ENCODE measurements at places on chromosomes 7 and 10. TPM values are rescaled to one million over a fixed set of nuclear protein-coding genes. Genes with fewer than 3 reads are reported as not detected.

DNA sequence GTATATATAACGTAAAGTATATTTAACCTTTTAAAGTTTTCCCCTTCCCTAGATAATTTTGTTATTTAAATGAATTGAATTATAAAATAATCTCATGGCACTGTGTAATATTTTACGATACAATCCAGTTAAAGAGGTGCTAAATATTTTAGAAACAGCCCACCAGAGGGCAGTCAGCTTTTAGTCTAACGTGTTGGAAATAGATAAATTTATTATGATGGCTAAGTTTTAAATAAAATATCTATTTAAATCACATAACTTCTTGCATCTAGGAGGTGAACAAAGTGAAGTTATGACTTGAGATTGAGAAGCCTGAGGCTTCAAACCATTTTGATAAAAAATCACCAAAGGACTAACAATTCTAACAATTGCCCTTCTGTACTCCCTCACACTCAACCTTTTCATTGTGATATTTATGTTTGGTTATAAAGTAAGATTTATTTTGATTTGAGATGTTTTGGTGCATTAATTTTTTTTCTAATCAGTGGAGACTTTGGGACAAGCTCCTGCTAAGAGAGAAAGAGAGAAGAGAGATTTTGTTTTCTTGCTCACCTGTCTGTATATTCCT, 171.5 kb upstream of the SP4 start:
- peaks cover 18% of the 10 kb centered on the region for H3K27me3 ChIP-seq
- DNase-seq = peak; percentile 25
- H3K27ac ChIP-seq = no peak overlapping the region
- no peak overlapping the region for H3K4me3 ChIP-seq

GRCh38 chr7:2116989-2117591, 115.7 kb downstream of the MAD1L1 start:
- H3K27ac ChIP-seq = no peak overlapping the region
- H3K4me1 ChIP-seq = peaks cover 21% of the 10 kb centered on the region
- DNase-seq = no peak
- no peak overlapping the region for H3K4me3 ChIP-seq
- no peaks in the 10 kb centered on the region for H3K36me3 ChIP-seq

Gene TMEM270
- polyA plus RNA-seq = not detected

DNA sequence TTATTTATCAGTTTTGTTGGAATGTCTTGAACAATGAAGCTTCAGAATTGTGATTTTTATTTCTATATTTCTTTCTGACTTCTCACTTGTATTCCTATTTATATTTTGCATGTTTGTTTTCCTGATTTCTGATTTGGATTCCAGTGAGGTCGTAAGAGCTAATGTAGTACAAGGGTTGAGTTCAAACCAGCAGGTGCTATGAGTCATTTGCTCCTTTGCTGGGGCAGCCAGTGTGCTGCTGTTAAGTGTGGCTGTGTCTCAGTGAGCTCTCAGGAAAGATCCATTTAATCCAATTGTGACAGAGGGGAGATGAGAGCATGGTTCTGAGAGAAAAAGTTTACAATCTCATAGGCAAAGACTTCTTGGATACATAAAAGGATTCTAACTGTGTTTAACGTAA, 48.6 kb downstream of the MCU start:
- no peak overlapping the region for H3K4me3 ChIP-seq
- H3K4me1 ChIP-seq = no peaks in the 10 kb centered on the region

DNA sequence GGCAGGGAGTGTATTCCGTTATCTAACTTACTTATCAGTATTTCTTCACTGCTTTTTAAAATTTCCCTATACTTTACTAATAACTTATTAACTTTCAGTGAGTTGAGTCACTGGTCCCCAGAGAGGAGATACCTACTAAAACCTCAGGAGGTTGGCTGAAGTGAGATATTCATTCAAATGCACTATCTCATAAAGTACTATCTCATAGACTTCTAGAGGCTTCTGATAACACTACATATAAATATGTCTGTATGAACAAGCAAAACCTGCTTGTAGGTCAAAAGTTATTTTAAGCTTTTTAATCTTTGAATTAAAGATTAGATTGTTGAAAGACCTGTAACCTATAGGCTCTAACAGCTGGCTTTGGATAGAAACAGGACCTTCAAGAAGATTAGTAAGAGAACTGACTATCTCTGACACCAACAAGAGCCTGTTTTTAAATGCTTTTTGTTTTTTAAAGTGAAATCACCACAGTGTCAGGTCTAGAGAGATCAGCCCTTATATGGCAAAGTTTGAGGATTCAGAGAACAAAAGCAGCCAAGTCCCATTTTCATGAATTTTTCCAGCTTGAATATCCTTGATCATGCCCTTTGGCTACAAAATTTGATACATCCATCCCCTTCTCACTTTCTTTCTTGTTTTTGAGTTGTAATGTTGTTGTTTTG, 242.2 kb downstream of the ARL4A start:
- H3K36me3 ChIP-seq = no peaks in the 10 kb centered on the region
- H3K27ac ChIP-seq = no peak overlapping the region
- no peak overlapping the region for H3K4me3 ChIP-seq
- no peak for DNase-seq
- H3K4me1 ChIP-seq = no peaks in the 10 kb centered on the region

Gene EVX1
- polyA plus RNA-seq = not detected

Measured in naive thymus-derived CD4-positive, alpha-beta T cell (primary cell).